GM19239 (cell line): ENCODE measurements at places on chromosomes 4 and X.

DNA sequence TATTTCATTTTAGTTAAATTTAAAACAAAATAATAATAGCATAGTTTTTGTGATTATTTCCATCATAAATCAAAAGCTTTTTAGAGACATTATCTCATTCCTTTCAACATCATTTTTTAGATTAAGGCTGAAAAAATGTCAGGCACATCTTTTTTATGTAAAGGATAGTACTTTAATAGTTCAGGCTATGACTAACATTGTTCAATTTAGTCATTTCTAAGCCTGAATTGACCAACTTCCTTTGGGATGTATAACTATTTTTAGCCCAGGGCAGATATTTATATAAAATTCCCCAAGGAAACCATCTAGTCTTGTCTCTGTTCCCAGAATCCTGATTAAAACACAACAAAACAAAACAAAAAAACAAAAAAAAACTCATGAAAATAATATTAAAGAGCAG, 145.6 kb upstream of the PCDH18 start:
- DNase-seq = no peak

GRCh38 chr4:11183356-11183740, 245.3 kb downstream of the HS3ST1 start:
- DNase-seq = no peak

DNA sequence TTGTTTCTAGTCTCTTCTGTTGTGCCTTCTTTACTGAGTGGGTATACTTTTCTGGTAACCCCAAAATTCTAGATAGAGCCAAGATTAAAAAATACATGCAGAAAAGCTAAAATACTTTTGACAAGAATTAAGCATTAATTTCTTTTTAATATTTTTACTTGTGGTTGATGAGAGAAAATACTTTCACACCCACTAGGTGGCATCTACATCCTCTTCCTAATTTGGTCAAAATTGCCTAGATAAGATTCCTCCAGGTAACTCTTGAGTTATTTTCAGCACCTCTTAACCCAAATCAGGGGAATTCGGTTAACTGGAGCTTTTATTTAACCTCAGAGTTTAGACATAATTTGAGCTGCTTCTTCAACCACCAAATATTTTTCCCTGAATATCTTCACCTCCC, 28.4 kb upstream of the COX7B2 start:
- DNase-seq = no peak

- no peak for DNase-seq
These were observed 13.5 kb downstream of the LETM1 start for GRCh38 chr4:1842339-1842895.

DNA sequence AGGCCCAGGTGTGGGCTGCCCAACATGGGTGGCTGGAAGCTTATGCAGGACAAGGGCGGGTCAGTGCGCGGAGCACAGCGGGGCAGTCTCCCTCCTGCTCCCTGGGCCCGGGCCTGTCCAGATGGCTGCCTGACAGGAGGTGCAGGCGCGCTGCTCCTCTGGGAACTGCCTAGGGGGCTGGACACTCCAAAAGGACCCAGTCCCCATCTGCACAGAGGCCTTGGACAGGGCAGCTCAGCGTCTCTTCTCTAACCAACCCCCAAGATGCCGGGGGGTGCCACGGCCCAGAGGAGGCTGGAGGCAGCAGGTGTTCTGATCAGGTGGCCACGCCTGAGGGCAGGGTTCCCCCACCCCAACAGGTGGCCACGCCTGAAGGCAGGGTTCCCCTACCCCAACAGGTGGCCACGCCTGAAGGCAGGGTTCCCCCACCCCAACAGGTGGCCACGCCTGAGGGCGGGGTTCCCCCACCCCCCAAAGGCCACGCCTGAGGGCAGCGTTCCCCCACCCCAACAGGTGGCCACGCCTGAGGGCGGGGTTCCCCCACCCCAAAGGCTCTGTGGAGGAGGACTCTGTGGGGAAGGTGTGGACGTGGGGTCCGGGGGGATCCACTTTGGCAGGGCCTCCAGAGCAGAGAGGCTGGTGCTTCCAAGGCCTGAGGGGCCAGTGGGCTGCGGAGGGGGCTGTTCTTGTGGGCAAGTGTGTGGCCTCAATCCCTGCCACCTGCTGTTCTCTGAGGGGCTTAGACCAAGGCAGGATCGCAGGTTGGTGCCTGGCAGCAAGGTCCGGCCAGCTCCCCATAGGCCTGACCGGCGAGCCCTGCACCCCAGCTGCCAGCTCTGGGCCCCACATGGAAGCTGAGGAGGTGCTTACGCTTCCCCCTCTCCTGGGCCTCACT, 36.1 kb downstream of the CPLX1 start:
- DNase-seq = no peak

- DNase-seq = no peak
These were observed 180.4 kb downstream of the AFAP1 start for GRCh38 chr4:7759216-7759615.

DNA sequence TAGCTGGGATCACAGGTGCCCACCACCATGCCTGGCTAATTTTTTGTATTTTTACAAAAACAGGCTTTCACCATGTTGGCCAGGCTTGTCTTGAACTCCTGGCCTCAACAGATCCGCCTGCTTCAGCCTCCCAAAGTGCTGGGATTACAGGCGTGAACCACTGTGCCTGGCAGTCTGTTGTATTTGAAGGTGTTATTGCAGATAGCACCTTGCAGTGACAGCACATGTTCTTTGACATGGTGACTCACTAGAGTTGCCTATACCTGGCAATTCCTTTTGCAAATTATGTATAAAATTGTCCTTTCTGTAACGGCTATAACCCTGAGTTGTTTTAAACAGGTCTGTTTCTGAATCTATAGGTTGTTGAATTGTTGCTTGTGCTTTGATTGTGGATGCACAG, 7.9 kb downstream of the OGT start:
- no peak for DNase-seq

DNA sequence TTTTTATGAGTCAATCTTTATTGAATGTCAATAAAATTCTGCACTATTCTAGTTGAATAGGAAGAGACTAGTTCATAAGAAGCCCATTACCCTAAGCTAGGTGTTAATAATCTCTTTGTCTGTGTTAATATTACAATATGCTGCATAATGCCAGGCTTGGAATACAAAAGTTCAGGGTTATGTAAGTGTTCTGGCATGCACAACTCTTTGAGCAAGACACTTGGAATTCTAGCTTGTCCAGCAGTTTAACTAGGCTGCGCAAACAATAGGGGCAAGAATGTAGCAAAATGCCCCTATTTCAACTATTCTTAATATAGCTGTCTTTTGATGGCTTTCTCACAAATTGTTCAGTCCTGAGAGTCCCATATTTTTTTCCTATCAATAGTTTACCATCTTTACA, 31.3 kb upstream of the ETNPPL start:
- no peak for DNase-seq

GRCh38 chrX:46180258-46180687, 364.9 kb downstream of the ZNF674 start:
- DNase-seq = no peak

GRCh38 chr4:55819634-55820033, at the start of gene EXOC1L:
Gene EXOC1L, plus strand, starts transcription at chr4:55819790. Its CDS starts 237 bp downstream, at chr4:55820027.
- DNase-seq = no peak

- no peak for DNase-seq
These were observed 73.2 kb upstream of the UCP1 start for GRCh38 chr4:140641789-140642439.

DNA sequence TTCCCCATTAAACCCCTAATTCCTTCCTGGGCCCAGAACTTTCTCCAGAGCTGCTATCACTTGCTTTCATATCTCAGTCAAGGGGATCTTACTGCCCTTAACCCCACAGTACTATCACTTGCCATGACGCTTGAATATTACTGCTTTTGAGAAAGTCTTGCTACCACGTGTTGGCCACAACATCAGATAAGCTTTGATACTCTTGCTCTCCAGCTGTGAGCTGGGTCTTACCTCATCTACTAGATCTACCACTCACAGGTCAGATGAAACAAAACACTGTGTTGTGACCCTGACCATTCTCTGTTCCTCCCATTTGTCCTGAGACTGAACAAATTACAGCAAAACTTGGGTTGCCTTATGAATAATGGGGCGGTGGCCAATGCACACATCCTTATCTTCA, 12.1 kb upstream of the TAPT1 start:
- no peak for DNase-seq

- no peak for DNase-seq
These were observed 170.1 kb downstream of the CCNG2 start for GRCh38 chr4:77327151-77327550.

- DNase-seq = no peak
These were observed 53.9 kb downstream of the FGFBP1 start for GRCh38 chr4:15884666-15885065.

- DNase-seq = no peak
These were observed 56.0 kb downstream of the TMEM131L start for GRCh38 chr4:153521999-153522801.

- no peak for DNase-seq
These were observed 90.3 kb downstream of the JAKMIP1 start for GRCh38 chr4:6109842-6110560.

DNA sequence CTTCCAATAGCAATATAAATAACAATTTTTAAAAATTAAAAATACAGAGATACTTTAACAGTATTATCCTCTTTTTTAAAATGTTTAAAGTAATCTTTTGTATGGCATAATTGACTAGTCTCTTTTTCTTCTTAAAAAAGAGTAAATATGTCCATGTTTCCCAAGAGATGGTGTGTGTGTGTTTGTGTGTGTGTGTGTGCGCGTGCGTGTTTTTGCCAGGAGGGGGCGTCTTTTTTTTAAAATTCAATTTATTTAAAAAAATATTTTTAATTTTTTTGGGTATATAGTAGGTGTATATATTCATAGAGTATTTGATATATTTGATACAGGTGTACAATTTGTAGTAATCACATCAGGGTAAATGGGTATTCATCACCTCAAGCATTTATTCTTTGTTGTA, 1073.7 kb downstream of the PCDH7 start:
- DNase-seq = no peak

- no peak for DNase-seq
These were observed 14.4 kb upstream of the KLHL5 start for GRCh38 chr4:39047681-39048080.

GRCh38 chr4:2858451-2859217, 15.0 kb downstream of the ADD1 start:
- DNase-seq = no peak

DNA sequence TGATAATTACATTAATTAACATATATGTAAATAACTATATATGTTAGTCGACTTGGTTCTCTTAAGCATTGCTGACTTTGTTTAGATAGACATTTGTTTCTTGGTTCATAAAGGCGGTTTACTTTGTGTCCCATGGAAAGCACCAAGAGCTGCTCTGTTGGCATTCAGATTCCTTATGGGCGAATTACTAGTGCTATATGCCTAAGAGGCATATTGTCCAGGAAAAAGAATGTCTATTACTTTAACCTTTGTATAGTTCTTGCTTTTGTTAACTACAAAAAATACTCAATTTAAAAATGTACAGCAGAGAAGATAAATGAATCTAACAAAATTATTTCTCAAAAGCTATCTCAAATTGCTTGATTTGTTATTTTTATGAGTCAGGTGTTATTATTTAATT, 532.8 kb downstream of the FAT4 start:
- no peak for DNase-seq

DNA sequence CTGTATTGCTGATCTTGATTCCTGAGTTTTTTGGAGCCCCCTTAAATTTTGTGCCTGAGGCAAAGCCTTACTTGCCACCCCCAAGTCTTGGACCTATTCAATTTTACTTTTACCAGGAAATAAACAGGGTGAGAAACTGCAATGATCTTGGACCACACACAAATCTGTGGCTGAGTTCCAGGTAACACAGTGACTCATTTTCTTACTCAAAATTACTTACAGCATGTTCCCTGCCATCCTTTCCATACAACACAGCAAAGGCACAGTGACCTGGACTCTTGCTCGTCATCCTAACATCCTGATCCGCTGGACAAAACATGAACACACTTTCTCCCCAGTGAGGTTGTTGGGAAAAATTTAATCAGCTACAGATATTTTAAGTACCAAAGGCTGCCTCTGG, 60.7 kb upstream of the S100G start:
- DNase-seq = no peak
